ENCODE measurements at places on chromosomes 13 and 19. TPM values are rescaled to one million over a fixed set of nuclear protein-coding genes. Genes with fewer than 3 reads are reported as not detected.

GRCh38 chr19:42508892-42509444 is 19.3 kb downstream of the CEACAM1 start:
- no peak for DNase-seq

DNA sequence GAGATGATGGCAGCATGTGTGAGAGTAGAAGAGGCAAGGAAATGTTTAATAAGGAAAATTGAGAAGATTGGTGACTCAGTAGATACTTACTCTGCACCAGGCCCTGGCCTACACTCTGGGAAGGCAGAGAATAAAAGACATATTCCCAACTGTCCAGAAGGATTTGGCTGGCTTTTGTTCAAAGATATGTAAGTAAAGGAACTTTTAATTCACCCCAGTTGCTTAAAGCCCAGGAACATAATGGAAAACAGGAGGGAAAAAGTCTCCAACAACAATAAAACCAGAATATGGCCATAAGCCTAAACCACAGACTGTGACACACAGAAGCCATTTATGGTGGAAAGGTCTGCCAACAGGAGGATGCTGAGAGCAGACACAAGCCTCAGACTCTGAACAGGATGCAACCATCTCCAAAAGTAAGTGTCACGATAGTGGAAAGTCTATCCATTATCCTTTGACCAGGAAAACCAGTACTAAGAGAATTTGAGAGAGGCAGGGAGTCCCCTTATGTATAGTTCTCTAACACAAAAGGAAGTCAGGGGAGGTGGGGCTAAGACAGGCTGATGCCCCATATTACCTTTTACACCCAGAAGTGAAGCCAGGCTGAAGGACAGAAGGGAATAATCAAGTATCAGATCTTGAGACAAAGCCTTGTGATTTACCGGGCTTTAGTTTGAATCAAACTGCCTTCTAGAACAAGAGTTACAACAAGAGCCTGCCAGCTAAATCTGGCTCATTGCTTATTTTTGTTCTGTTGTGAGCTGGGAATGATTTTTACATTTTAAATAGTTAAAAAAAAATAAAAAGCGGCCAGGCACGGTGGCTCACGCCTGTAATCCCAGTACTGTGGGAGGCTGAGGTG is 169.5 kb upstream of the STARD13 start:
- no peak for DNase-seq

DNA sequence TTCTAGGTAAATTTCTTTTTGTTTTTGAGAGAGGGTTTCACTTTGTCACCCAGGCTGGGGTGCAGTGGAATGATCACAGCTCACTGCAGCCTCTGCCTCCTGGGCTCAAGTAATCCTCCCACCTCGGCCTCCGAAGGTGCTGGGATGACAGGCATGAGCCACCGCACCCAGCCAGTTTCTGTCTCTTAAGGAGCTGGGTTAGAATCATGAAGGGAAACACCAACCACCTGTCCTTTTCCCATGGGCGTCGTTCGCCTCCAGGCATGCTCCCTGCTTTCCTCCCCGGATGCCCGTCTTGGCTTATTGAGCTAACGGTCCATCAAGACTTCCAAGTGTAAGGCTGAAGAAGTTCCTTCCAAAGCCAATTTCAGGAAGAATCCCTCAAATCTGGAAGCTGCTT is 85.9 kb downstream of the SOX1 start:
- no peak for DNase-seq

DNA sequence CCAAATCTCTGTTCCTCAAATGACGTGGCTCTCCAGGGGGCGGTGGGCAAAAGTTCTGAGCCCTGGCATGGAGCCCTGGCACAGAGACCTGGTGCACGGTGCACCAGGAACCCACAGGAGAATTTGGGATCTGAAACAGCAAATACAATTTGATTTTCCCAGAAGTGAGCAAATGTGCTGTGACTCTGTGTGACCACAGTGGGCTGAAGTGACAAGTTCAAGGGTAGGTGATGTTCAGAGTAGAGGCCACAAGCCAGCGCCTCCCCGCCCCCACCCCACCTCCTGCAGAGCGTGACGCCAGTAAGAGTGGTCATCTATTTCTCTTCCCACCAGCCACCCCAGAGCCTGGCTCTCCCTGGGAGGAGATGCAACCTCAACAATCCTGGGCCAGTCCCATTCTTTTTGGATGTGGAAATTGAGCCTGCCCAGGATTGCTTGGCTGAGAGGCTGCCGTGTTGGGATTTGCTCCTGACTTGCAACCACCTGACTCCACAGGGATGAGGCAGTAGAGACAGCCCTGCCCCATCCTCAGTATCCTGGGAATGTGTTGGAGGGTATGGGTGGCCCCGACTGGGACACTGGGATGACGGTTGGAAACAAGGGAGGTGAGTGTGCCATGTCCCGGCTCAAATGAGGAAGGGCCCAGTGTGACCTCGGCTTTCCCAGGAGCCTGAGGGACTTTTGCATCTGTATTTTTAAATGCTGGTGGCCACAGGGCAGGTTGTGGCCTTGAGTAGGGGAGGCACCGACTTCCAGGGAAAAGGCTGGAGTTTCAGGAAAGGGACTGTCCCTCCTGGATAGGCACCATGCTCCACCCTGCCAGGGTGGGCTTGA is 11.1 kb upstream of the BCL3 start:
- no peak for DNase-seq

The PRSS57 gene
- total RNA-seq = not detected

The MEF2B gene
- total RNA-seq = 6.4 TPM

The C19orf85 gene
- total RNA-seq = not detected
